Uterus (tissue), 4 donors: ENCODE measurements at places on chromosomes 2 and 18. TPM values are rescaled to one million over a fixed set of nuclear protein-coding genes. Genes with fewer than 3 reads are reported as not detected.

The CAPN14 gene
- not detected for total RNA-seq

The GPR39 gene
- 6.8 TPM for total RNA-seq

The IL1RL2 gene
- 1.3 TPM for total RNA-seq

The GRHL1 gene
- total RNA-seq: 0.59 TPM

The CACNB4 gene
- 0.26 TPM for total RNA-seq

The DCC gene
- total RNA-seq: not detected

The DSG2 gene
- 7.5 TPM for total RNA-seq

The FAM124B gene
- total RNA-seq: 4.6 TPM

The HJURP gene
- not detected for total RNA-seq

The DNAJC5G gene
- 3.9 TPM for total RNA-seq

The IL36A gene
- total RNA-seq: not detected

The CAB39 gene
- total RNA-seq: 33.6 TPM

The DSC2 gene
- 0.26 TPM for total RNA-seq

The CFAP65 gene
- total RNA-seq: 0.21 TPM

The ATP5MC3 gene
- total RNA-seq: 74.2 TPM

The SCN7A gene
- 50.6 TPM for total RNA-seq

The SERPINB10 gene
- total RNA-seq: not detected

The ZNF521 gene
- 95.5 TPM for total RNA-seq

The TTC31 gene
- total RNA-seq: 29.2 TPM
